ENCODE measurements at places on chromosomes 12 and 14.

- DNase-seq, result no peak
Measured at GRCh38 chr14:21300892-21301291, 21.0 kb downstream of the RPGRIP1 start.

- peak; percentile 61 for DNase-seq
Measured at GRCh38 chr12:55738123-55739024, 4.5 kb upstream of the GDF11 start.

DNA sequence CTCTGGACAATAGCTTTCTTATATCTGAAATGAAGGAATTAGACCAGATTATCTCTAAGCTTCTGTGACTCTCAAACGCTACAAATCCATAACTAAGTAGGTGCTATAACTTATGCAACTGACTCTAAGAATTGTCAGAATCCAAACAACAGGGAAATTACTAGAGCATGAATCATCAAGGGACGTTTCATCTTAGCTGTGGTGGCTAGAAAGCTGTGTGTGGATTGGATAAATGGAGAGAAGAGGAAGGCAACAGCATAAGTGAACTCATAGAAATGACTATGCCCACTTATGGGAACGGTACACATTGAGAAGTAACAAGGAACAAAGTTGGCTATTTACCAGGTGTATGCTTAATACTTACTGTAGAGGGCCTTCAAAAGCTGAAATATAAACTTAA lies 96.0 kb upstream of the NEDD1 start:
- no peak for DNase-seq

DNA sequence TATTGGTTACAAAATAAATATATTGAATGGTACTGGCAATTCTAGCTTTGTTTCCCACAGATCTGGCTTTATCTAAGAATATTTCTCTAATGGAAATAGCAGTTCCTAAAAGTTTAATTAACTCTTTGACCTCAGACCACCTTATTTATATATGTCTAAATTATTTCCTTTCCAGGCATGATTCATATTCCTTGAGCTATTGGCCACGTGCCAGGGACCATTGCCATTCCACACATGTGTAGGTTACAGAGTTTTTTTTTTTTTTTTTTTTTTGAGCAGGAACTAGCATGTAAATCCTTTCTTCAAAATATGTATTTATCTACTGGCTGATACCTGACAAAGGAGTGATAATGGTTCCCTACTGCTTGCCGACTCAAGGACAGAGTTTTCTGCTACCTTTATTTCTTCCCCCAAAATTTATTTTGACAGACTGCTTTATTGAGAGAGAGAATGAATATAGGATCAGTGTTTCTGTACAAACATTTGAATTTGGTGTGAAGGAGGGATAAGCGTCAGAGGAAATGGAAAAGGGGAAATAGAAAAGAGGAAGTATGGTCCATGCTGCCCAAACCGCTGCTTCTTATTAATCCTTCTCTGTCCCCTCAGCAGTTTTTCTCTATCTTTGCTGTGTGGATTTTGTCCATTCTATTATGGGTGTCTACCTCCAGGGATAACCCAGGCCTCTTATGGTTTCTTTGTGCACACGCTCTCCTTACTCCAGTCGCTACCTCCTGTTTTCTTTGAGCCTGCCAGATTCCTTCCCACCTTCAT lies 36.4 kb downstream of the PDE3A start:
- DNase-seq, result no peak

GRCh38 chr12:87304406-87304805 lies 724.8 kb downstream of the C12orf50 start:
- no peak for DNase-seq

GRCh38 chr14:90625445-90625844 lies 190.8 kb downstream of the TTC7B start:
- no peak for DNase-seq

DNA sequence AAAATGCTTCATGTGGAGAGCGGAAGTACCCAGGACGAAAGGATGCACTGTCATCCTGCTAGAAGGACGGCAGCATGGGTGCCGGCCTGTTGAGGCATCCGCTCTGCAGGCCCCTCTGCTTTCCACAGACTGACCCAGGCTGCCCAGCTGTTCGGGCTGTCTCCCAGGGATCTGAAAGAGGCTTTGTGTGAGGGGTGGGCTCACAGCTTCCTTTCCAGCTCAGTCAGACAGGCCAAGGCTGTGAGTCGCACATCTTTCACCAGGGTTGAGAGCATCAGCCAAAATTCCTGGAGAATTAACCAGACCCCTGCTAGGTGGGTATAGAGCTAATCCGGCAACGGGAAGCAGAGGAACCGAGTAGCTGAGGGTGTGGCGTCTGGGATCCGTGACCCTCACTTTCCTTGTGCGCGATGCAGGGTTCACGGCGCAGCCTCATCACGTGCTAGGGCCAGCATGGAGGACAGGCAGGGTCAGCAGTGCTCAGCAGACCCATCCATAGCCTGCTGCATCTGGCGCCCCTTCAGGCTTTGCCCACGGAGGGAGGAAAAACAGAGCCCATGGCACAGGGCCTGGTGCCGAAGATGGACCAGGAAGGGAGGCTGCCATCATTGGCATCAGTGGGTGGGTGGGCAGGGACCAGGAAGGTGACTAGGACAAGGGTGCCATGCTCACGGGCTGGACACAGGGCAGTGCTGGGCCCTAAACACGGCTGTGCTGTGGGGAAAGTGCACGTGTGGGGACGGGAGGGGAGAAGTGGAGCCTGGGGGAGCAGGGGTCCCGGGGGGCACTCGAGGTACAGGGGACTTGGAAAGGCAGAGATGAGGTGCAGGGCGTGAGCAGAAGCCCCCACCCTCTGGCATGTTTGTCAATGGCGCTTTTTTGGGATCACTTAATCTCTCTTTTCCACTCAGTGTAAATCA lies 9.2 kb upstream of the SIVA1 start:
- no peak for DNase-seq

- DNase-seq, result no peak
Measured at GRCh38 chr14:31283153-31283552, 75.6 kb upstream of the HECTD1 start.

GRCh38 chr12:21614506-21614905 lies 9.9 kb upstream of the GYS2 start:
- DNase-seq, result no peak

DNA sequence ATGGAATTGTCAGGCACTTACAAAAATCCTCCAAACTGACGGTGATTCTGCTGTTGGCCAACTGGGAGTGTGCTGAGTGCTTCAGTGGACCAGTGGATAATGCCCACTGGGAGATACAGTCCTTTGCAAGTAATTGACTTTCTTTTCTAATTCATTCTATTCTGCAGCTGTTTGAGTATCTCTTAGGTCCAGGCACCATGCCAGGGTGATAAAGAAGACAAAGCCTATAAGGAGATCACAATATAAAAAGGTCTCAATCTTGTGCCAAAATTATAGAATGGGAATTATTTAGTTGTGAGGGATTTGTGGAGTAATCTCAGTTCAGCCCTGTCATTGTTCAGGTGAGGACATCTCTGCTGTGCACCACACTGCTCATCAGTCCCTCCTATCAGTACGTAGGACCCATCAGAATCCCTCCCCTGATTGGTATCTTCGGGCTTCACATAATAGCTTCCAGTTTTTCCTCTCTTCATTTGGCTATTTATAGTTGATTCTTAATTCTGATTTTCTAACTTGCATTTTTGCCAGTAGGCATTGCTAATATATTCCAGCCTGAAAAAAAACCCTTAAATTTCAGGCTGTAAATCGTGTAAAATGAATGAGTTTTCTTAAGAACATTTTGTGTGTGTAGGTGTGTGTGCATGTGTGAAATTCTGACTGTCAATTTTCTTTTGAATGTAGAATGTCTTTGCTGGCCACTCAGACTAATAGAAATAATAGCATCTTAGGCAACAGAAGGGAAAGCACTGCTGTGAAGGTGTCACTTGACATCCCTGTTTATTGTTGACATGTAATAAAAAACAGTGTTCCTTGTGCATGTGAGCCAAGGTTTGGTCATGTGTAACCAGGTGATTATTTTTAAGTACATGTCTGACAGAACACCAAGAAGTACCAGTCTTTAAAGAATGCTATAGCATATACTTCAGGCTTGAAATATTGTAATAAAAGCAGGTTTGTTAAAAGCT lies 457.6 kb upstream of the RGS6 start:
- no peak for DNase-seq

GRCh38 chr14:47191700-47192099 lies 483.7 kb downstream of the MDGA2 start:
- DNase-seq, result no peak

GRCh38 chr14:51002406-51002999 lies 58.2 kb upstream of the PYGL start:
- no peak for DNase-seq

DNA sequence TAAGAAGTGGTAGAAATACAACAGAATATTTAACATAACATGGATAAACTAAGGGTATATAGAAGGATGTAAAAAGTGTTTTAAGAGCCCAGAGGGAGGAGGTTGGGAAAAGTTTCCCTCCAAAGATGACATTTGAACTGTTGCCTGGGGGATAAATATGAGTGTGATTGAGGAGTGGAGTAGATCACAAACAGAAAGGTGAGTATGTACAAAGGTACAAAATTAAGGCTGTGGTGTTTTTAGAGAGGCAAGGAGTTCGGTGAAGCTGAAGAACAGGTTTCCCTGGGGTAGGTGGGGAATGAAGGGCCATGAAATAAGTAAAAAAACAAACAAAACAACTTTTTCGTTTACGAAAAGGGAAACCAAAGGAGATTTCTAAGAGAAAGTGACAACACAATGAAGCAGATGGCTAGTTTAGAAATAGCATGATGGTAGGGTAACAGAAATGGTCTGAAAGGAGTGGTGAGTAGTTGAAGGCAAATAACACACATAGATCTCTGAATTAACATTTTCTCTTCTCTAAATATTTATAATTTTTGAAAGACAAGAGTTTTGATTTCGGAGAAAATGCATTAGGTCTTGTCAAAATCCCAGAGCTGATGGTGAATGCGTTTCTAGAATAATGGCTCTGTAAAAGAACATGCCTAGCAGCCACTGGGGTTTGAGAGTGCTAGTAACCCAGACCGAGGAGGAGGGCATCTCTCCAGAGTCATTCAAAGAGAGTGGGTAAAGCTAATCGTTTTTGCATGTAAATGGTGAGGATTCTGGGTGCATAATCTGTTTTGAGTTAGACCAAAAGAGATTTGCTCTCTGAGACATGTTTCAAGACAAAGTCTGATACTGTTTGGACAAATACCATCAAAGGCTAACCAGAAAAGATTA lies 240.4 kb upstream of the DCN start:
- no peak for DNase-seq

DNA sequence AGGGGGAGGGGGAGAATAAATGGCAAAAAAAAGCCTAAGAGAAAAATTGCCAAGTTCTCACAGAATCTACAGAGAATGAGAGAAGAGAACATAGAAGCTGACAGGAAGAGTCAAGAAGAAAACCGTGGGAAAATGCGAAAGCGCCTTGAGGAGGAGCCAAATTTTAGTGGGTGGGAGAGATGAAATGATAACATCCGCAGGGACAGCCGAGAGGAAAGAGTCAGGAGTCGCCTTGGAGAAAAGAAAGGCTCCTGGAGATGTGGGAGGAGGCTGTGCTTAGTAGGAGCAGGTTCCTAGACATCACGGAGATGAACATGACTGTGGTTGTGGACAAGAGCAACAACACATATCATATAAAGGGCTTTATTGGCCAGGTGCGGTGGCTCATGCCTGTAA lies 49.4 kb downstream of the PHLDA1 start:
- no peak for DNase-seq

DNA sequence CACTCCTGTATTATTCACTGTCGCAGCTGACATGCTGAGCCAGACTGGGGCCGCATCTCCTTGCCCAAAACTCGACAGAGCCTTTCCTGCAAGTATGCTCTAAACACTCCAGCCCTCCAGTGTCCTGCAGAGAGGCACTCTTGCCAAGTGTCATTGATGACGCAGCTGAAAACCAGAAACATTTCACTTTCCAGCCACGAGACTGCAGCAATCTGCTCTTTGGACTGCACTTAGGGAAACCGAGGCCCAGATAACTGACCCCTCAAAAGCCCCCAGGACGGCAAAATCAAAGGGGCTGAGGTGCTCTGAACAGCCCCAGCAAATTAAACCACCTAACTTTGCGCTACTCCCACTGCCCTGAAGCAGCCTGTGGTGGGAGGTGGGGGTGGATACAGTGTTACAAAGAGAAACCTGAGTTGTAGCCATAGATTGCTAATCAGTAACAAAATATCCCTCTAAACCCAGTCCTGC lies 2.6 kb downstream of the CCDC85C start:
- DNase-seq, result no peak

GRCh38 chr12:104050436-104050835 lies 449 bp upstream of the GLT8D2 start:
- DNase-seq, result no peak

- DNase-seq, result no peak
Measured at GRCh38 chr12:84636801-84637290, 275.8 kb downstream of the SLC6A15 start.

DNA sequence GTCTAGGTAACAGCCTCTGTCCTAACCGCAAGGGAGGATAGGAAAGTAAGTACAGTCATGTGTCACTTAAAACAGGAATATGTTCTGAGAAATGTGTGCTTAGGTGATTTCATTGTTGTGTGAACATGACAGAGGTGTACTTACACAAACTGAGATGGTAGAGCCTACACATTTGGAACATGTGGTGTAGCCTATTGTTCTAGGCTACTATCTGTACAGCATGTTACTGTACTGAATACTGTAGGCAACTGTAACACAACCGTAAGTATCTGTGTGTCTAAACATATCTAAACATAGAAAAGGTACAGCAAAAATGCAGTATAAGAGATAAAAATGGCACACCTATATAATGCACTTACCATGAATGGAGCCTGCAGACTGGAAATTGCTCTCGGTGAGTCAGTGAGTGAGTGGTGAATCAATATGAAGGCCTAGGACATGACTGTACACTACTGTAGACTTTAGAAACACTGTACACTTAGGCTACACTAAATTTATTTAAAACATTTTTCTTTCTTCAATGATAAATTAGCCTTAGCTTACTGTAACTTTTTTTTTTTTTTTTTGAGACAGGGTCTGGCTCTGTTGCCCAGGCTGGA lies 13.2 kb upstream of the MDM2 start:
- DNase-seq, result no peak

GRCh38 chr12:91417650-91418049 lies 235.0 kb upstream of the DCN start:
- DNase-seq, result no peak

DNA sequence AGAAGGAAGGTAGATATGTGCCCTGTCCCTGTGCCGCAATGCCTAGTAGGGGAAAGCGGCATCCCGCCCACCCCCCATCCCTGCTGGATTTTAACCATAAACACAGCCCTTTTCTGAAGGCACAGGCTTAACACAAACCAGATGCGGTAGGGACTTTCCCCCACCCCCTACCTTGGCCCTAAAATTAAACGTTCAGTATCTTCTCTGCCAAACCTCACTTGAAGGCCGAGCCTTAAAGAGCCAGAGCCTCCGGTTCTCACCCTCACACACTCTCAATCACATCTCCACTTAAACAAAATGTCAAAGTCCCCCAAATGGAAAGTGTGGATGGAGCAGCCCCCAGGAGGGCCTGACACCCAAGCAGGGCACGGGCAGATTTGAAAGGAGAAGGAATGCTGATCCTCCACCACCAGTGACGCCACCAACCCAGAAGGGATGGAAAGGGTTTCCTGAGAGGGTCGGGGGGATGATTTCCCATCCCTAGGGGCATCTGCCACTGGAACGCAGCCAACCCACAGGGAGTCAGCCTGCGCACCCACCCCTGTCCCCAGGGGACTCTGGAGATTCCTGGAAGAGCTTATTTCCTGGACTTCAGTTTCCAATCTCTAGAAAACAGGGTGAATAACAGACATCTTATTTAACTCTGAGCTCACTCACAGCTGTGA lies 26.4 kb downstream of the ACTN1 start:
- DNase-seq, result no peak
